ENCODE measurements at places on chromosomes 11 and 22.
A peak's percentile ranks its signal among the peaks of the same experiment; 100 is the strongest.

DNA sequence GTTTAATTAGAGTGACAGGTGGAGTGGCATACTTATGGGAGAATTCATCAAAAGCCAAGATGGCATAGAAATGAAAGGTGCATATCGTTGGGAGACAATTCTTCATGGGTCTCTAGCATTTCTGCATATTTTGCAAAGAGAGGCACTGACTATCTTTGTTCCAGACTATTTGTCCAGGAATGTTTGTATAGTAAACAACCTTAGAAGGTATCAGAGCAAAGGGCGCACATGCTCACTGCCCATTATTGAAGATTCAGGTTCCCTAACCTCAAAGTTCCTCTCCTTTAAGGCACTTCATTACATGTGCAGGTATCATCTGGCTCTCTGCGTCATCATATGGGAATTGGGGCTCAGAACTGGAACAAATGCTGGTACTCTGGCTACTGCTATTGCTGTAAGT, 4.7 kb upstream of the NEU3 start:
- no peak overlapping the region for H3K27ac ChIP-seq
- no peaks in the 10 kb centered on the region for H3K27me3 ChIP-seq
- peaks cover 10% of the 10 kb centered on the region for H3K36me3 ChIP-seq

DNA sequence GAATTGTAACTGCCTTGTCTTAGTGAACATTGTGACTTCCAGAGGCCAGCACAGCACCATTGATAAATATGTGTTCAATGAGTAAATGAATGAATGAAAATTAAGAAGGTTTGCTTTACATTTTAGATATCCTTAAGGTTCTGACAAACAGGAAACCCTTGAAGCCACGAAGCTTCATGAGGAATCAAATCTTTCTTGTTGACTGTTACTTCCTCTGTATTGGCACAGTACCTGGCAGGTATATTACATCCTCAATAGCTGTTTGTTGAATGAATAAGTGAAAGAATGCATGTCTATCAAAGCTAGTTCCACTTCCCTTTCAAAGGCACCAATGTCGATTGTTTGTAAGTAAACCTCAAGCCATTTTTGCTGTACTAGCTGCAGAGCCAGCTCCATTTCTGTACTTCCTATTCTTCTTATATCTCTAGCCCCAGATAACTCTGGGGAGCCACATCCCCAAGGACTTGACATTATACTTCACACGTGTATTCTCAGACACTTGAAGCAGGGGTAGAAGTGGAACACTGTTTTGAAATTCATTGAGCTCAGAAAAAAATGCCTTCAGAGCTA, 140.3 kb upstream of the RAG2 start:
- no peak overlapping the region for H3K4me3 ChIP-seq
- H3K27me3 ChIP-seq = no peaks in the 10 kb centered on the region
- no peaks in the 10 kb centered on the region for H3K4me1 ChIP-seq
- H3K36me3 ChIP-seq = no peaks in the 10 kb centered on the region
- DNase-seq = no peak
- no peak overlapping the region for H3K27ac ChIP-seq

- H3K36me3 ChIP-seq = no peaks in the 10 kb centered on the region
- no peaks in the 10 kb centered on the region for H3K4me1 ChIP-seq
- no peak for DNase-seq
- no peak overlapping the region for H3K4me3 ChIP-seq
These were observed 2.4 kb upstream of the FGF3 start for GRCh38 chr11:69821511-69822040.

DNA sequence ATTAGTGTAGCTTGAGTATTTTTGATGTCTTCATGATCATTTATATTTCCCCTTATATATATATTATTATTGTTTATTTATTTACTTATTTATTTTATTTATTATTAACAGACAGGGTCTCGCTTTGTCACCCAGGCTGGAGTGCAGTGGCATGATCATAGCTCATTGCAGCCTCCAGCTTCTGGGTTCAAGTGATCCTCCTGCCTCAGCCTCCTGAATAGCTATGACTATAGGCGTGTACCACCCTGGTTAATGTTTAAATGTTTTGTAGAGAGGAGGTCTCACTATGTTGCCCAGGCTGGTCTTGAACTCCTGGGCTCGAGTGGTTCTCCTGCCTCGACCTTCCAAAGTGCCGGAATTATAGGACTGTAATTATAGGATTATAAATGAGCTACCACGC, 10.2 kb downstream of the ADM start:
- H3K4me3 ChIP-seq = no peak overlapping the region
- H3K36me3 ChIP-seq = no peaks in the 10 kb centered on the region
- no peaks in the 10 kb centered on the region for H3K27me3 ChIP-seq
- H3K27ac ChIP-seq = no peak overlapping the region
- no peaks in the 10 kb centered on the region for H3K4me1 ChIP-seq
- no peak for DNase-seq

GRCh38 chr11:16982256-16982671, 31.9 kb downstream of the PLEKHA7 start:
- H3K4me1 ChIP-seq = peaks cover under 1% of the 10 kb centered on the region
- H3K27ac ChIP-seq = peak overlapping the region; percentile 82
- no peaks in the 10 kb centered on the region for H3K27me3 ChIP-seq
- H3K36me3 ChIP-seq = no peaks in the 10 kb centered on the region

Data from kidney (tissue), 22 donors.